Renal pelvis (tissue), 12 donors: ENCODE measurements at places on chromosomes 11 and 22.
A peak's percentile ranks its signal among the peaks of the same experiment; 100 is the strongest.

- DNase-seq = peak; percentile 62
These were observed 844 bp downstream of the PCF11 start for GRCh38 chr11:83157594-83158356.

DNA sequence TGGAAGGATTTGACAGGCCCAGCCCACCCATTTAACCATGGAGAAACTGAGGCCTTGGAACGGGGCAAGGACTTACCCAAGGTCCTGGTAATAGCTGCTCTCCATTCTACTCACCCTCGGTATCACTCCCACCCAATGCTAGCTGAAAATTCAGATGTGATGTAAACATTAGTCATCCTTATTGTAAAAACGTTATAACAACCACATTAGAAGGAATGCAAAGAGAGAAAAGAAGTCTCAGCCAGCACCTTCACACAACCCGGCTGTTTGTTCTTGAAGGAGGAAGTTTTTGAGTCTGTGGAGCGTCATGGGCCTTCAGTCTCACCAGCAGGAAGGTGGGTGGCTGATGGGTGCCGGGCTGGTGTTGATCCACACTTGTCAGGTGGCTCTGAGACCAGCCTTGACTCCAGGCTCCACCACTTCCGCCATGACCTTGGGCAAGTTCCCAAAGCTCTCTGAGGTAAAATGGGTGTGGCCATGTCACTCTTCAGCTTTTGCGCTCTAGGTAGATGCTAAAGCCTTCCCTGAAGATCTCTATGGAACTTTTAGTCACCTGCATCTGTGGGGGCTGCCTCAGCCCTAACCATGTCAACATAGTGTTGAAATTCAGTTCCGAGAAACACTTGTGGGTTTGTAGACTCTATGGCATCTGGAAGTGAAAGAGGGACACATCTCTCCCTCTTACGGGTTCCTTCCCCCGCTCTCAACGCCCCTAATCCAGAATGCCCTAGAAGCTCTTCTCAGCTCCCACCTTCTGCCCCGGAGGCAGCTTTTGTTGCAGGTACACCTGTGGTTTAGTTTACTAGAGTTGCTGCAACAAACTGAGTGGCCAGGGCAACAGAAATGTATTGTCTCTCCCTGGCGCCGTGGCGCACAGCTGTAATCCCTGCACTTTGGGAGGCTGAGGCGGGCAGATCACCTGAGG lies 14.8 kb downstream of the CD6 start:
- no peak for DNase-seq

DNA sequence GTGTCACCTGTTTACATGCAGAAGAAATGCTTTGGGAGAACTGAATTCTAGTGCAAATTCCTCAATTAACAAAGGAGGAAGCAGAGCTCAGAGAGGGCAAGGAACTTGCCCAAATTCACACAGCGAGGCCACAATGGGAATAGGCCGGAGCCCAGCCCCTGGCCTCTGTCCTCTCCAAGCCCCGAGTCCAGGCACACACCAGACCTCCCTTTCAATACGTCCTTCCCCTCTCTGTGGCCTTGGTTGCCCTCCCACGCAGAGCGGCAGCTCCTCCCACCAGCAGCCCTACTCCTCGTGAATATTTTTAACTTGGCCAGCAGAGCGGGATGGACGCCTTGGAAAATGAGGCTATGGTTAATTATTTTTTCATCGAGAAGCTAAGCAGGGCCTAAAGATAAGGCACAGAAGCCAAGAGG lies 1.6 kb upstream of the CARD10 start:
- no peak for DNase-seq

DNA sequence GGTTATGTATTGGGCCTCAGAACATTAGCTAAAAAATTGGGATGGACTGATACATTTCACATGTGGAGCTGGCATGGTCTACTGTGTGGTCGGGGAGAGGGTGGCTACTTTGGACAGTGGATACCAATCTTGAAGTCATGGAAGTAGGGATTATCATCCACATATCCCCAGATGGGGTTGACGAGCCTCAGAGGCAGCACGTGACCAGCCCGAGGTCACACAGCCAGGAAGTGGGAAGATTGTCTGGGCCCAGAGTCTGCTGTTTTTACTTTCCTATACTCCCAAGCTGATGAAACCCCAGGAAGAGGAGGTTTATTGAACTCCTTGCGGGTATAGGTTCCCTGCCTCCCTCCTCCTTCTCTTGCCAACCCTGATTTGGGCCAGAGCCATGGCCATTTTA lies 92.9 kb downstream of the FBXO7 start:
- DNase-seq = no peak

GRCh38 chr11:125338886-125339811 lies 156.9 kb downstream of the FEZ1 start:
- DNase-seq = no peak

DNA sequence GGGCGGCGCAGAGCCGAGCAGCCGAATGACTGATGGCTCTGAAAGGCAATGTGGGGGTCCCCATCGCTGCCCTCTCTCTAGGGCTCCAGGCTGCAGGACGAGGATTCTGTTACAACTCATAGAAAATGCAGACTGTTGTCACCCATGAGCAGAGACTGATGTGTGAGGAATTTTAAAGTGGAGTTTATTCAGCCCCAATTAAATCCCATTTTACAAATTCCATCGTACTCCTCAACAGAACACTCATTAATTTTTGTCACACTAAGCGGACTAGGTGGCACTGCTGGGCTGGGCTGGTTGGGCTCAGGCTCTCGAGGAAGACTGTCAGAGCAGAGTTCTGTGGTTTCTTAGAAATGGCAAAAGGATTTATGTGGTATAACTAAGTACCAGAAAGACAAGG lies 102.6 kb upstream of the SPON1 start:
- no peak for DNase-seq

GRCh38 chr11:129210831-129211181 lies 18.7 kb upstream of the ARHGAP32 start:
- DNase-seq = no peak
